ENCODE measurements at places on chromosomes 4 and X.
A peak's percentile ranks its signal among the peaks of the same experiment; 100 is the strongest.

GRCh38 chr4:160353548-160353947 is 1250.7 kb downstream of the RAPGEF2 start:
- no peak for DNase-seq

- no peak for DNase-seq
These were observed 24.9 kb downstream of the DOCK11 start for GRCh38 chrX:118520216-118521206.

GRCh38 chr4:98568941-98569663 is 89.3 kb downstream of the TSPAN5 start:
- DNase-seq = no peak

DNA sequence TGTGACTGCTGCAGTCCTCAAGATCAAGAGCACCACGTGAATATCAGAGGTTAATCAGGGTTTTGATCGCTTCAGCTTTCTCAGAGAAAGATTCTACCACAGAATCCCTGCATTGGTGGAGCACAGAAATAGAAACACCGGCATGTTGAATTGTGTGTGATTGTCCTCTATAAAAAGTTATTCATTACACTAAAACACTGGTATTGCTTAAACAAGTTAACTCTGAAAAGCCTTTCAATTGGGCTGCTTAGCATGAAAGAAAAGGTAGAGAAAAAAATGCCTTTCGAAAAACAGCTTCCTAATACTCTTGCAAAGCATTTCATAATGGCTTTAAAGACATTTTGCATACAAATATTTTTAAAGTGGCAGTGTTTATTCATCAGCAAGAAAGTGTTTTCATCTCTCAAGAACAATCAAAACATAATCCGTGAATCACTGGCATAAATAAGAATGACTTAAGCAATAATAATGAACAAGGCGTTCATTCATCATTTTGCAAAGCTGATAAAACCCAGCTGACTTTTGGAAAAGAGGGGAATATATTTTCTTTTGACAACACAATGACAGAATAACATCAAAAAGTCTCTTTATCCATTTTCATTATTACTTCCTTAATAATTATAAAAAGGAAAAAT is 61.1 kb downstream of the HELT start:
- DNase-seq = no peak

DNA sequence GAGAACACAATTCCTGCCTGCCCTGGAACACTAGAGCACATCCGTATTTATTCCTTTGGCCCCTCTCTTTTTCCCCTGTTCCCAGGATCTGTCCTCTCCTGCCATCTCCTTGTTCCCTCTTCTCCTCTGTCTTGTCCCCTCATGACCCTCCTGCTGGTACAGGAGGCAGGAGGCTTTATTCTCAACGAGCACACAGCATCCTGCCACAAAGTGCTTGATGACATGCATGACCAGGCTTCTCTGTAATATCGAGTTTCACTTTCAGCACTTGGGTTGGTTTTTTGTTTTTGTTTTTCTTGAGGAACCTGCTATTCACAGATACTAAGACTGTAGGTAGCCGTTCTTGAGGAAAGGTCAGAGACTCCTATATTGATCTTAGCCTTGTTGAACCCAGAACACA is 35.3 kb downstream of the NALF2 start:
- no peak for DNase-seq

DNA sequence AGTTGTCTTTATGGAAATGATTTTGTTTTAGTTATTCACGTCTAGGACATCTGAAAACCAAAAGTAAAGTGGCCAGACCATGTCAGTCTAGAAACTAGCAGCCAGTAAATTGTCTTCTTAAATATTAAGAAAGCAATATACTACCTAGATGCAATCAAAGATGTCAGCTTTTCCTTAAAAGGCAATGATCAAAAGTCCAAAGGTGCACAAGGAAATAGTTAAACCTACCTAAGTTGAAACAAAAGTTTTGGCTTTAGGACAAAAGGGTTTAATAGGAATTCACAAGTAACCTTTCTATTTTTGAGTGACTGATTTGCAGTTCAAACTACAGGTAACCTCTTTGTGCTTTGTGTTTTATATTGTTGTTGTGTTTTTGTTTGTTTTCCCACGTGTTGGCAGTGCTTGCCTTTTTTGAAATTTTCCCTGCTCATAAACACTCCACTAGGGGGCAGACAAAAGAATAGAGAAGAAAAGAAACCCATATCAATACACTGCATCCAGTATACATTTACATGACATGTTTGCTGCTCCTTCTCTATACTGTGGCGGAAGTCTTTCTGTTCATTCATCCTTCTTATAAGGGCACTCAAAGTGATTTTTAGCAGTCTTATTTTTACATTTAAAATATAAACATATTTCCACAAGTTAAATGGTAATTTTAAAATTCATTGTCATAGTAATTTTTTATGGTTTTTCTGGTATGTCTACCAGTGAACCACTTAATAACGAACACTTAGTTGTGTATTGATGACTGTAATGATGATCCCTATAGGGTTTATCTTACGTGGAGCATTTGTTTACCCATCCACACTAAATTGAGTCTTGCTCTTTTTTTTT is 62.7 kb downstream of the GAB1 start:
- DNase-seq = no peak

DNA sequence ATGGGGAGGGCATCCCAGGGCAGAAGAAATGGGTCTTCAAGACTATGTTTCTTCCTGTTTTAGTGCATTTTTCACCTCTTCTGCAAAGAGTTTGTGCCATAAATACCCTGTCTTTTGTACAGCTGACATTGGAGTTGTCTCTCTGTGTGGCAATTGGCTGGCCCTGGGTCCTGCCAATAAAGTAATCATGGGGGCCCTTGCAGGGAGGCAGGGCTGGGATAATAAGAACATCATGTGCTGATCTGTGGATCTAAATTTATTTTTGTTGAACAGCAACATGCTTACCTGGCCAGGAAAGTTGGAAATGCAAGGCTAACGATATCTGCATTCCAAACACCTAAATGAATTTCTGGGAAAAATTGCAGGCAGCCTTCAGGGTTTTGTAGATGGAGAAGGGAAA is 174.6 kb upstream of the GATB start:
- no peak for DNase-seq

GRCh38 chr4:25624616-25625015 is 31.0 kb upstream of the SLC34A2 start:
- DNase-seq = no peak

GRCh38 chr4:15805583-15806517 is 27.7 kb downstream of the CD38 start:
- peak; percentile 26 for DNase-seq

GRCh38 chr4:81965911-81966310 is 407.9 kb downstream of the HNRNPD start:
- DNase-seq = no peak

- DNase-seq = no peak
These were observed 111.4 kb downstream of the CPZ start for GRCh38 chr4:8703857-8704495.

DNA sequence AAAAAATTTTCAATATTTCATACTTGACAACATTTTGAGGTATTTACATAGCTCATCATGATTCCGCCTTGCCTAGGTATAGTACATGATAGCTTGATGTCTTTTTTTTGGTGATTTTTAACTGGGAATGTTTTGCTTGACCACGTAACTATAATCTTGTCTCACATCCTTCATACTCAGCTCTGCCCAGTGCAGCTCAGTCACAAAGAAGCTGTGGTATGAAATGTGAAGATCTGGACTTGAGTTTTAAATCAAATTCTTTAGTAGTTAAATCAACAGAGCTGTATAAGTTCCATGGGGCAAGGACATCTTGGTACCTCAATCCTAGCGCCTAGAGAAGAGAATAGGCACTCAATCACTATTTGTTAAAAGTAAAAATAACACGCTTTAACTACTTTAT is 276.3 kb upstream of the DKK2 start:
- no peak for DNase-seq

DNA sequence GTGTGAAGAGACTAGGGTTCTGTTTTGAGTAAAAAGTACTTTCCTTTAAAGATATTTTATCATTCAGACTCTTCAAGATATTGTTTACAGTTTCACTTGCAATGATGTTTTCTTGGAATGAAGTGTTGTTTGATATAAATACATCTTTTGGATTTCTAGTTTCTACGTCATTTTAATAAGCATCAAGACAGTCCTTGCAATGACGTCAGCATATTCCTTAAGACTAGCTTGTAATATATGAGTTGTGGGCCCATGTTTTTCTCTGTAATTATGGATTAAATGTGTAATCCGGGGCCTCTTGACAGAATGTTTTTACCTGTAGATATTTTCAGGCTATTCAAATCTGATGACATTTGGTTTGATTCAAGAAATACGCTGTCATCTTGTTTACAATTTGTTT is 66.1 kb downstream of the RBMX2 start:
- DNase-seq = no peak

DNA sequence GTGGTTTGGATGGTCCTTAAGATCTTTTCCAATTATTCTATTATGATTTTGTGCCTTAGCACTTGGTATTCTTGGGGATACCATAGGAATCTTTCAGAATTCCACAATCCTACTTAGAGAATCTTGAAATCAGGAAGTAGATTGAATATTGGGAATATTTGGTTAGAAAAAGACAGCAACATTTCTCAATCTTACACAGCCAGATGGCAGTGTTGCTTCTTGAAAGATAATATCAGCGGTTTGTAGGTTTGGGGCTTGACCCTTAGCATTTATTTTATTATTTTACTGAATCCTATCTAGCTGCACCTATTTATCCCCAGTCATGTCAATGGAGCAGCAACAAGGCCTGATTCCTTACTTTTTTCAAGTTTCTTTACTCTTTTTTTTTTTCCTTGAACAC is 28.6 kb downstream of the MAGEB1 start:
- no peak for DNase-seq

GRCh38 chr4:34417160-34417559 is 1827.2 kb downstream of the ARAP2 start:
- DNase-seq = no peak

GRCh38 chr4:146343199-146343598 is 128.9 kb downstream of the REELD1 start:
- no peak for DNase-seq

DNA sequence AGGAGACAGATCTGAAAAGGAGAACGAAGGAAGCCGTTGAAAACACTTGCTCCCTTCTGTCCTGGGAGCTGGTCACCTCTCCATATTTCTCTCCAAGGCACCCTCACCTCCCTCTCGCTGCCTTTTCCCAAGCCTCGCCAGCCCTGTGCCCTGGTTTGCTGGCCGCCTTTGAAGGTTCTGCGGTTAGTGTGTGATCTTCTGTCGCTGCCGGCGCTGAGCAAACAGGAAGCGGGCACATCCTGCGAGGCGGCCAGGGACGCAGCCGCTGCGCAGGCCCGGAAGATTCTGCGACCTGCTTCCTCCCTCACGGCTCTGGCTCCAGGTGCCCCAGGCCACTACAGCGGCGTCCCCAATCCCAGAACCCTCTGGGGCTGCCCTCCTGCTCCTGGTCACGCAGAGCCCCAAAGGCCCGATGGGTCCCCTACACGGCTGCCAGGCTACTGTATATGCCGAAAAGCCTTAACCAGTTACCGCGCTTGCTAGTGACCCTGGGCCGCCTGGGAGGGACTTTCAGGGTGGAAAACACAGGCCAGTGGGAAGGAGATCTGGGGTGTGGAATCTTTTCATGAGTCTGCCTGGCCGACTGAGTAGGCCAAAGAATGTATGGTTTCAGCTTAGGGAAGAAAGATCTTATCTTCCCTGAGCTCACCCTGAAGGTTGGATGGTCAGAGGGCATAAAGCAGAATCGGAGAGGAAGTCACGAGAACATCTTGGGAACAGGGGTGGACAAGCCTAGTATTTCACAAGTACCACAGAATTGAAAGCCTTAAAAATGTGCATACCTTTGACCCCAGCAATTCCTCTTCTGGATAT is 2.3 kb upstream of the SASH3 start:
- DNase-seq = peak; percentile 40

- no peak for DNase-seq
These were observed 54.6 kb upstream of the GPR78 start for GRCh38 chr4:8525383-8526120.

DNA sequence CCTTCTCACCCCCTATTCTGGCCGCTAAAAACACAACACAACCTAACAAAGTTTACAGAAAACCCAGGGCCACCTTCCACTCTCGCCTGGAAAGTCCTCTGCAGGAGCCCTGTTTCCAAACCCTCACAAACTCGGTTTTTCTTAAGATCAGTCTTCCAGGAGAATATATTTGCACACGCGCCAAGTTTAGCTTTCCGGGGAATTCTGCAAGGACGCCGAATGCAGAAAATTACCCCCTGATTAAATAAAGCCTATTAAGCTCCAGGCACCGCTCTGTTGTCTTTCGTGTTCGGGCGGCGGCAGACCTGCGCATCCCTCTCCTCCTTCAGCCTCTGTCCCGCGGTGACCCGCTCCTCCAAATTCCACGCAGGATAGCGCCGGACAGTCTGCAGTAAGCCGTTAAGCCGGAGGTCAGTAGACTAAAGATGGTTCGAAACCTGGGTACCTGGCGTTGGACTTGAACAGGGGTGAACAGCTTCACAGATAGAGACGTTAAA is 5.0 kb downstream of the MSX1 start:
- DNase-seq = no peak

- DNase-seq = no peak
These were observed 16.1 kb downstream of the NSG1 start for GRCh38 chr4:4402966-4403365.

- no peak for DNase-seq
These were observed 2.8 kb downstream of the SH3D19 start for GRCh38 chr4:151322570-151322969.

GRCh38 chr4:786074-786741 is 39.7 kb downstream of the CPLX1 start:
- DNase-seq = no peak

DNA sequence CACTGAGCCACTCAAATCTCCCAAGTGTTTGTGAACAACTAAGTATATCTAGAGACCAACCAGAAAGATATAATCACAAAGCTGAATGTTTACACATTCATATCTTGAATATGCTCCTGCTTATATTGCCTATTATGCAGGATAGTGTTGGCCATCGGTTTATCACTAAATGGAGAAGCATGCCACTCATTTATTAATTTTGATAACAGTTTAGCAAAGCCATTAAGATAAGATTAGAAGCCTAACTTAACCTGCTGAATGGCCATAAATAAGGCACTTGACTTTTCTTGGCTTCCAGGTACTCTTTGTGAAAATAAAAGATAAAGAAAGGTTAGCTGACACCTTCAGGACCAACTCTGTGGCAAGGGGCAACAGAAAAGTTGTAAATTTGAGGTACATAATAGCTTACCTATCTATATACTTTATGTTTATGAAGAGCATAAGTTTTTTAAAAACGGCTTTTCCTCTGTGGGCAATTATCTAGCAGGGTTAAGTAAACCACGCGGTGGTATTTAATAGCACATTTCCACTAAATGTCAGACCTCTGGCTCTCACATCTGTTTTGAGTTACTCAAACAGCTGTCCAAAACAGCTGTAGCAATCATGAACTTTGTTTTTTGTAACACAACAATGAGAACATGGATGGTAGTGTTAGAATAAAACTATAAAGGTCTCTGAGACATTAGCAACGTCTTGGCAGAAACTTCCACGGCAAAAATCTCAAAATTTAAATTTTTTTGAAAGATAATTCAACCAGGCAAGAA is 58.8 kb upstream of the FTHL17 start:
- DNase-seq = no peak

GRCh38 chr4:29002151-29002550 is 1718.0 kb upstream of the PCDH7 start:
- DNase-seq = no peak

GRCh38 chrX:123432361-123433150 is 248.5 kb downstream of the GRIA3 start:
- no peak for DNase-seq

All from activated CD4-positive, CD25-positive, alpha-beta regulatory T cell treated with anti-CD3 and anti-CD28 coated beads, Interleukin-2, amount 50 U/mL, for 16 hours (primary cell).